ENCODE measurements at places on chromosomes 12 and 14.

GRCh38 chr14:56918849-56919574 lies 108.7 kb upstream of the OTX2 start:
- no peak for DNase-seq

DNA sequence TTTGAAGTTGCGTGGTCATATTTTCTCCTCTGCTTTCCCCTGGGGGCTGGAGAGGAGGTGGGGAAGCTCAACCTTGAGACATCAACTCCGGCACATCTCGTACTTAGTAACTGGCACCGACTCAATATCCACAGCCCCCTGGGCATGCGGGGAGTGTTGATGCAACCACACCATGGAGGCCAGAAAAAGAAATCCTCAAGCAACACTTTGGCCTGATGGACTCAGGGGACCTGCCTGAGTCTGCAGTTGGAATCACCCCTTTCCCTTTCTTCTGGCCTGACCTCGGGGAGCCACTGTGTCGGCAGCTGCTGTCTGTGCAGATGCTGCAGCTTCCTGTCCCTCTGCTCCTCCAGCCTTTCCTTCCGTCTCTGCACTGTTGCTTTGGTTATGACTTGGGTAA lies 11.4 kb upstream of the AACS start:
- DNase-seq: no peak

- DNase-seq: no peak
Measured at GRCh38 chr14:76911473-76911872, 85.3 kb downstream of the LRRC74A start.

- DNase-seq: peak; percentile 31
Measured at GRCh38 chr14:39430762-39431415, 1.3 kb downstream of the FBXO33 start.

- no peak for DNase-seq
Measured at GRCh38 chr14:74526854-74527585, 33.5 kb downstream of the ISCA2 start.
